Uterus (tissue), 4 donors: ENCODE measurements at places on chromosomes 16 and 17. TPM values are rescaled to one million over a fixed set of nuclear protein-coding genes. Genes with fewer than 3 reads are reported as not detected.

DNA sequence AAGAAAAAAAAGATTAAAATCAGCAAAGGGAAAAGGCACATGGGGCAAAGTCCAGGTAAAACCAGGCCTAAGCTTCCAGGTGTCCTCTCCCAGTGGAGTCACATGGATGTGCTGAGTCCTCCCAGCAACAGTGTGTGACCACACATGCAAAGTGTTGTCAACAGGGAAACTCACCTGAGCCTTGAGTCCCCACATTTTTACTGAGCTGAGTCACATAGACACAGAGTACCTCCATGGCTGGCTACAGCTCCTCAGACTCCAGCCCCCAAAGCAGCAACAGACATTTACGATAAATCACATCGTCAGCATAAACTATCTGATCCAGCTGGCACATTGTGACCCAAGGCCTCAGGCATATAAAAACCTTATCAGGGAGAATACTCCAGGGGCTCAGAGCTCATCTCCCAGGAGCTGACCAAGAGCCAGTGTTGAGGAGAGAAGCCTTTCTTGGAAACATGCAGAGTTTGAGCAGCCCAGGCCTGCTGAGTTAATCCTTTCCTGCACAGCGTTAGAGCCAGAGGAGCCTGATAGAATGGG, 20.5 kb downstream of the ERCC4 start:
- no peak for DNase-seq
- H3K27me3 ChIP-seq, result no peaks in the 10 kb centered on the region
- no peaks in the 10 kb centered on the region for H3K4me1 ChIP-seq
- H3K27ac ChIP-seq, result no peak overlapping the region
- no peaks in the 10 kb centered on the region for H3K36me3 ChIP-seq
- no peak overlapping the region for H3K4me3 ChIP-seq

DNA sequence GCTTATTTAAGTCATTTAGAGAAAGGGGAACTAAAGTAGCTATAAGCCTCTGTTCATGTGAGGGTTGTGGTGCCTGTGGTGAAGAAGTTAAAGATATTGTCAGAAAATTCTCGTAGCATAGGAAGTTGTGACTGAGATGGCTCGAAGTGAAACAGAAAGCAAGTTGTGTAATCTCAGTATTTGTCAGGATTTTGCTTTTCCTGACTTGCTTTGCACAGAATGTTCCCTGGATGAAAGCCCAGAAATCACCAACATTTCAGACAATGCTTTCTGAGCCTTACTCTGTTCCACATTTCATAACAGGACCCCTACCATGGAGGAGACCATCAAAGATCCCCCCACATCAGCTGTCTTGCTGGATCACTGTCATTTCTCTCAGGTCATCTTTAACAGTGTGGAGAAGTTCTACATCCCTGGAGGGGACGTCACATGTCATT, 10.6 kb downstream of the CALCOCO2 start:
- H3K36me3 ChIP-seq, result no peaks in the 10 kb centered on the region
- no peaks in the 10 kb centered on the region for H3K27me3 ChIP-seq
- peak; percentile 63 for DNase-seq
- H3K4me1 ChIP-seq, result peaks cover 18% of the 10 kb centered on the region
- peak overlapping the region; percentile 2 for H3K4me3 ChIP-seq

Gene GNGT2
- total RNA-seq, result not detected

DNA sequence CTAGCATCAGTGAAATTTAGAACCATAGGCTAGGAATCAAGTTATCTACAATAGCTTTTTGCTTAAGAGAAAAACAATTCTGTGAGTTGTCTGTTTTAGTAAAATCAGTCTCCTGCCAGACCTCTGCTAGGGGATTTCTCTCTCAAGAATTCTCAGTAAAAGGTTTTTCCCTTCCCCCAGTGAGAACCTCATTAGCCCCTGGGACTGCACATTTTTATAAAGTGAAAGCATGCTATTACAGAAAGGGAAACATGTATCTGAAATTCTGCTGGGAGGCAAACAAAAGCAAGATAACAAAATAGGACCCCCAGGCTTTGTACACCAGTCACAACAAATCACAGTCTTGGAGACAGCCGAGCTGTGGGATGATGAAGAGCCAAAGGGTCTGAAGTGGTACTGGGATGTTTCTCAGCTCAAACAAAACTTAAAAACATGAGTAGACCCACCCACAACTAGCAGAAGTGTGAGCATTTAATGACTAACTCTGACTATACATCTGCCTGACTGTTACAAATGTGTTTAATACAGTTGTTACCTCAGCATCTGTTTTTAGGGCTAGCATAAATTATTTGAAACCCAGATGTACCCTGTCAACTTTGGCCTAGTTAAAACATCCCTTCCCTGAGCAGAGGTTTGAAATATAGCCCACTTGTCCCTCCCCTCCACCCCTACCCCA, 20.0 kb upstream of the GLG1 start:
- H3K27me3 ChIP-seq, result no peaks in the 10 kb centered on the region
- no peak for DNase-seq
- H3K36me3 ChIP-seq, result no peaks in the 10 kb centered on the region
- no peak overlapping the region for H3K4me3 ChIP-seq
- peak overlapping the region; percentile 71 for H3K27ac ChIP-seq

- no peaks in the 10 kb centered on the region for H3K4me1 ChIP-seq
- H3K36me3 ChIP-seq, result no peaks in the 10 kb centered on the region
- DNase-seq, result no peak
- no peak overlapping the region for H3K27ac ChIP-seq
Measured at GRCh38 chr16:82544378-82545160, 82.2 kb upstream of the CDH13 start.
